ENCODE measurements at places on chromosomes 16 and 17.

GRCh38 chr17:16398270-16399267 lies 16.8 kb upstream of the TRPV2 start:
- DNase-seq: peak; percentile 14

DNA sequence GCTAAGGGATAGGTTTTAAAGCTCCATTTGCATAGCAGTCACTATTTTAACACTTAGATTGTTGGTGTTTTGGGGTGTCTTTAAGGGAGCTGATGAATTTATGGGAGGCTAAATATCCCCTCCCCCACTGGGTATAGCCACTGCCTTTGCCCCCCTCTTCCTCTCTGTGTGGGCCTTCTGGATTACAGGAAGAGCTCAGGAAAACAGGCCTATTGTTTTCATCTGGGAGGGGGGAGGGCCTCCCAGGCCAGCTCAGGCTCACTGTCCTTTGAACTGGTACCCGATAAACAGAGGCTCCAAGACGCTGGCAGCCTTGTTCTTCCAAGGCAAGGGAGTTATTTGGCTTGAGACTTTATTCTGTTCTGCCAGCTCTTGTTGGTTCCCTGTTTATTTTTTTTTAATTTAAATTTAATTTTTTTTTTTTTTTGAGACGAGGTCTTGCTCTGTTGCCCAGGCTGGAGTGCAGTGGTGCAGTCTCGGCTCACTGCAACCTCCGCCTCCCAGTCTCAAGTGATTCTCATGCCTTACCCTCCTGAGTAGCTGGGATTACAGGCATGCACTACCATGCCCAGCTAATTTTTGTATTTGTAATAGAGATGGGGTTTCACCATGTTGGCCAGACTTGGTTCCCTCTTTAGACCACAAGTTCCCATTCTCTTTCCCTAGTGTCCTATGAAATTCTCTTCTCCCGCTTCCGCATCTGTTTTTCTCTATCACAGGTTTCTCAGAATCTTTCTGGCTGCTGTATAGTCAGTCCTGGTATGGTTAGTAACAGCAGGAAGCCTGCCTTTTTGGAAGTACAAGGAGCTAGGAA lies 25.1 kb downstream of the MINK1 start:
- peak; percentile 43 for DNase-seq

GRCh38 chr16:62041401-62041800 lies 5.2 kb upstream of the CDH8 start:
- peak; percentile 63 for DNase-seq

- DNase-seq: peak; percentile 90
Observed at GRCh38 chr16:88924834-88925539, 52.0 kb downstream of the CBFA2T3 start.

- no peak for DNase-seq
Observed at GRCh38 chr16:35570946-35571345, 2111.5 kb downstream of the TP53TG3F start.

DNA sequence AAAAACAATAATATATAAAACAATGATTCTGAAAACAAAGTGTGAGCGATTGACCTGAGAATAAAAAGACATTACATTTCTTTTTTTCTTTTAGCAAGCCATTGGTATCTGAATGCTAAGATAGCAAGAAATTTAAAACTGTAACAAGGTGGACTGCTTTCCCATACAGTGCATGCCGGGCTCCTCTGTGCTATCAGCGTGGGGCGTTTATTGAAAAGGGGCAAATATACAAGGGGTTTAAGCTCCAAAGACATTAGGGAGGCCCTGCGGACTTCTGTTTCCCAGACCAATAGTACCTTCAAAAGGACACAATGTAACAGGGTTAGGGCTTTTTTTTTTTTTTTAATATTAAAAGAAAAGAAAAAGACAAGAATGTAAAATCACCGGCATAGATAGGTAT lies 261.3 kb downstream of the ZFHX3 start:
- no peak for DNase-seq

DNA sequence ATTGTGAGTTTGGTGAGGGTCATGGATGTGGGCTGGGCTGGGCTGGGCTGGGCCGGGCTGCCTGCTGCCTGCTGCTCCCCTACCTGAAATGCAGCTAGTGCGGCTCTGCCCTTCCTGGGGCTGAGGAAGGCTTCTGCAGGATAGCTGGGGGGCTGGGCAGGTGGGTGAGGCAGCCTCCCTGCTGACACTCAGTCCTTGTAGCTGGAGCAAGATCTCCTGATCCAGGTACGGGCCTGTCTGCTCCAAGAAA lies 4.7 kb downstream of the RPL13 start:
- no peak for DNase-seq

GRCh38 chr17:59572301-59572924 lies 7.0 kb downstream of the DHX40 start:
- DNase-seq: peak; percentile 55

DNA sequence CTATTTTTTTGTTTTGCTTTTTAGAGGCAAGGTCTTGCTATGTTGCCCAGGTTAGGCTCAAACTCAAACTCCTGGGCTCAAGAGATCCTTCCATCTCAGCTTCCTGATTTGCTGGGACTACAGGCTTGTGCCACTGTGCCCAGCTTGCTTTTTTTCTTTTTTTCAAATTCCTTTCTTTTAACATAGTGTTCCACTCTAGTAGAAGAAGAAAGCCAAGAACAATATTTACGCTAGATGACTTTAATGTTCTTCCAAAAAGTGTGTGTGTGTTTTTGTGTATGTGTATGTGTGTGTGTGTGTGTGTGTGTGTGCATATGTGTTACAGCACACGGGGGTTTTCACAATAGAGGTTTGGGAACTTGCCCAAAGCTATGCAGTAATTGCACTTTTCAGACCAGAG lies 10.7 kb upstream of the UMOD start:
- DNase-seq: no peak

- DNase-seq: no peak
Observed at GRCh38 chr17:8012996-8013640, 10.7 kb downstream of the GUCY2D start.
